ENCODE measurements at places on chromosomes 5 and 9. TPM values are rescaled to one million over a fixed set of nuclear protein-coding genes. Genes with fewer than 3 reads are reported as not detected.

- no peak for DNase-seq
Observed at GRCh38 chr5:14327624-14328023, 184.5 kb downstream of the TRIO start.

GRCh38 chr5:133848341-133848811 lies 120.0 kb downstream of the C5orf15 start:
- DNase-seq: no peak

GRCh38 chr5:149728303-149728702 lies 1.8 kb upstream of the PPARGC1B start:
- no peak for DNase-seq

DNA sequence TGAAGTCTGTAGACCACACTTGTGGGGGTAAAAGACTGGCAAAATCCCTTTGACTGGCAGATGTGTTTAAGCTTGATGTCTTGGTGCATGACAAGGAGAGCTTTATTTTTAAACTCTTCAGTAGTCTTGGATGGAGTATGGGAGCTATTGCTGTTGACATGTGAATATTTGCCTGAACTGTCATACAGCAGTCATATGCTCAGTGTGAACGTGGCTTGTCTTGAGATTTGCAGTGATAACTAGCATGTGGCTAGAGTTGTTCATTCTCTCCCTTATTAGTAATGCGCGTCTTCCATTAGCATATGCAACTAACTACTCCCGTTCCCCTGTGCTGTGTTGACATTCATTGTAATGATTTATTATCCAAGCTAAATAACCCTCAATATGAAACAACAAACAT lies 523.6 kb upstream of the WWC1 start:
- no peak for DNase-seq

DNA sequence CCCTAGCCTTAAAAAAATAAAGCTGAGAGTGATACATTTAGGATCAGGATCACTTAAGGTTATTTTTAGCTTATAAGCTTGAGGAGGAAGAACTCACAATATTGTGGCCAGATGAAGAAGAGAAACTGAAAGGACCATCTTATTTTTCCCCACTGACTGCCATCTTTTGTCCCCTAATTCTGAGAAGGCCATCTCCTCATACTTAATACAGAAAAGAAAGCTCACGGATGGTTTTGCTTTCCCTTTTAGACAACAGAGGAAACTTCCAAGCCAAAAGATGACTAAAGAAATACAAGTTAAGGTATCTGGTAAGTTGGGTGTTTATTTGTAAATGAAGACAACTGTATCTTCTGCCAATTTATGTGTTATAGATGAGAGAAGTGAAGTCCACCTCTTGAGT lies 36.4 kb downstream of the ERAP1 start:
- no peak for DNase-seq

Gene PCDHB10
- 3.3 TPM for total RNA-seq

Gene CEL
- not detected for total RNA-seq

Gene SPATA31E1
- total RNA-seq: 0.26 TPM

Gene MRNIP
- 17.7 TPM for total RNA-seq

Gene PCDHA5
- total RNA-seq: not detected

Gene PCA3
- total RNA-seq: not detected

Gene PCDHGB4
- 0.18 TPM for total RNA-seq

Data from SJSA1 (cell line).